Stimulated activated CD8-positive, alpha-beta memory T cell treated with anti-CD3 and anti-CD28 coated beads, Interleukin-4, amount 100 ng/mL, for 1 hour (primary cell): ENCODE measurements at places on chromosomes 2 and 18.

- no peak for DNase-seq
Observed at GRCh38 chr2:237694415-237695194, 67.2 kb downstream of the LRRFIP1 start.

- no peak for DNase-seq
Observed at GRCh38 chr2:56230156-56230555, 46.4 kb downstream of the CCDC85A start.

GRCh38 chr2:240567872-240568677, at the start of gene RNPEPL1:
TSS of gene RNPEPL1 (plus strand) at chr2:240568484. CDS start at chr2:240568587, 103 bp downstream.
- no peak for DNase-seq

GRCh38 chr2:123953846-123954245, 71.2 kb upstream of the CNTNAP5 start:
- no peak for DNase-seq

- no peak for DNase-seq
Observed at GRCh38 chr2:105919191-105919811, 174.6 kb downstream of the NCK2 start.

DNA sequence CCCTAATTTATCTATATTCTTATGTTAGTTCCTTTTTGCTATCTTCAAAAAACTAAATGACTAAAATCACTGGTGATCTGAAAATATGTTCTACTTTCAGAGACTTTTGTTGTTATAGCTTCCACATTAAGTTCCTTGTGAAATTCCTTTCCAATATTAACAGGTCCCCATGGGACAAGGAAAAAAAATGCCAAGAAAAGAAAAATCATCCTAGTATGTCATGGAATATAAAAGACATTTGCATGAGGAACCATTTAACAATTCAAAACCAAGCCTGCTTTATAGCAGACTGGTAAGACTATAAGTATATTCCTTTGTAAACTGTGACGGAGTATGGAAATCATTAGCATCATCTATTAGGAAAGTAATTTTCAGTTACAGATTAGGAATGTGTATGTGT, 48.1 kb downstream of the COBLL1 start:
- no peak for DNase-seq

DNA sequence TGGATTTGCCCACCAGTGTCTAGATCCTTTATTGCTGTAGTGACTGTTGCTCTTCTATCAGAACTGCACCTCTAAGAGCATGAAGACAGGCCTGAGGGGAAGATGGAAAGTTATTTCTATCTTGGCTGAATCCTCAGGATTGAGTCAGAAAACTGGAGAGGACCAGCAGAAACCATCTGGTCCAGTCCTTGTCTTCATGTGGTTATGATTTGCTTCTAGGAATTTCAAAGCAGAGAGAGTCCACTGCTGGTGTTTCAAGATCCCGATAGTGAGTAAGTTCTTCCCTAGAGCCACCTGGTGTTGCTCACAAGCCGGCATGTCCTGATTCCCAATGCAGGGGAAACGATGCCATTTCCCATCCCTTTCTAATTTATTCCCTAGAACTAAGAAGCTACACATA, 84.2 kb downstream of the NCKAP5 start:
- no peak for DNase-seq
